Thymus (tissue), 14 donors: ENCODE measurements at places on chromosomes 3 and 15. TPM values are rescaled to one million over a fixed set of nuclear protein-coding genes. Genes with fewer than 3 reads are reported as not detected.

LMAN1L gene
- not detected for total RNA-seq

SERINC4 gene
- total RNA-seq: 0.05 TPM

ALDH1A3 gene
- 1.0 TPM for total RNA-seq

MRPS25 gene
- total RNA-seq: 24.6 TPM

IL17RB gene
- 0.80 TPM for total RNA-seq

- H3K27ac ChIP-seq: no peak overlapping the region
- no peak for DNase-seq
- peaks cover 9% of the 10 kb centered on the region for H3K4me1 ChIP-seq
These were observed 735.6 kb downstream of the PDCD6IP start for GRCh38 chr3:34534013-34534412.

GRCh38 chr15:28984421-28985315, 98.9 kb downstream of the APBA2 start:
- no peaks in the 10 kb centered on the region for H3K27me3 ChIP-seq
- peaks cover 5% of the 10 kb centered on the region for H3K4me1 ChIP-seq
- no peak overlapping the region for H3K27ac ChIP-seq
- peak; percentile 44 for DNase-seq
- H3K36me3 ChIP-seq: no peaks in the 10 kb centered on the region
- no peak overlapping the region for H3K4me3 ChIP-seq

- H3K36me3 ChIP-seq: no peaks in the 10 kb centered on the region
- H3K4me3 ChIP-seq: no peak overlapping the region
- H3K27me3 ChIP-seq: no peaks in the 10 kb centered on the region
- H3K27ac ChIP-seq: no peak overlapping the region
These were observed 18.3 kb upstream of the MED12L start for GRCh38 chr3:151067158-151067557.

DNA sequence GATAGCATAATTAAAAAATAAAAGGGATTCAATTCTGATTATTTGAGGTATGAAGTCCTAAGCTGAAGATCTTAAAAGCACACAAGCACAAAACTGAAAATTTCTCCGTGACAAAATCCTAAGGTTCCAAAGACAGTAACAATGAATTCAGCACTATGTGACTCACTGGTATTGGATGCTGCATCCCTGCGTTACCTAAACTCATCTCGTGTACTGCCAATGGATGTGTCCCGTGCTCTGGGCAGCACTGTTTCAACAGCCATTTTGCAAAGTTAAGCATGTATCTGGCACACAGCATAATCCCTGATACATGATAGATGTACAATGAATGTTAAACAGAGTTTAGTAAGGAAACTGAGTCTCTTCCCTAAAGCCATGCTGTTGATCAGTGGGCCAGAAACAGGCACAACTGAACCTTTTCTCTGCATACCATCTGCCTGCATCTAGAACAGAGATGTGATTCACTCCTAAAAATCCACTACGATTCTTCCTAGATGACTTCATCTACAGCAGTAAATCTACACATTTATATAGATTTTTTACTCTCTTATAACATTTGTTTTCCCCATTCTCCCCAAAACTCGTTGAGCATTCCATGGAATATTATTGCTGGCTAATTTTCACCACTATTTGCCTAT, 14.3 kb downstream of the SUCLG2 start:
- H3K4me3 ChIP-seq: no peak overlapping the region
- H3K27ac ChIP-seq: no peak overlapping the region
- H3K27me3 ChIP-seq: no peaks in the 10 kb centered on the region

- peaks cover 26% of the 10 kb centered on the region for H3K27me3 ChIP-seq
- peak overlapping the region; percentile 34 for H3K4me3 ChIP-seq
- DNase-seq: peak; percentile 64
- H3K27ac ChIP-seq: no peak overlapping the region
- peaks cover 42% of the 10 kb centered on the region for H3K4me1 ChIP-seq
- no peaks in the 10 kb centered on the region for H3K36me3 ChIP-seq
These were observed 1.4 kb downstream of the LOXL1 start for GRCh38 chr15:73927476-73928240.
